Umbilical cord (tissue), 2 donors: ENCODE measurements at places on chromosomes 3 and 15.

- DNase-seq: peak; percentile 82
Measured at GRCh38 chr3:46812237-46812791, 50.9 kb downstream of the MYL3 start.

DNA sequence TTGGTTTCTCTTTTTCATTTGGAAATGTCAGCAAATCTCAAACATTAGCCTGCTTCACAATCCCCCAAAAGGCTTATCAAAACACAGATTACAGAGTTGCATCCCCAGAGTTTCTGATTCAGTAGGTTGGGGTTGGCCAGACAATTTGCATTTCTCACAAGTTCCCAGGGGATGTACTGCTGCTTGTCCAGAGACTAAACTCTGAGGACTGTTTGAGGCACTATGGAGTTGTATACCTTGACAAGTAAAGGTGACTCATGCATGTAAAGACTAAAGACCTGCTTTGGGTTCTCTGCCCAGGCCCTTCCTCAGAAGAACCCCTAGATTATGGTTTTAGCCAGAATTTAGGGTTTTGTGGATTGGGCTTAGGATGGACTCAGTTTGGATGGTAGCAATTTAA lies 151.1 kb upstream of the ARHGEF26 start:
- peak; percentile 22 for DNase-seq

GRCh38 chr3:119211193-119211592 lies 29.5 kb downstream of the B4GALT4 start:
- DNase-seq: no peak

- no peak for DNase-seq
Measured at GRCh38 chr3:53329897-53330296, 17.4 kb downstream of the DCP1A start.

GRCh38 chr15:86121568-86122225 lies 42.0 kb downstream of the AGBL1 start:
- peak; percentile 23 for DNase-seq

GRCh38 chr3:64048631-64049061 lies 25.4 kb upstream of the PSMD6 start:
- no peak for DNase-seq

DNA sequence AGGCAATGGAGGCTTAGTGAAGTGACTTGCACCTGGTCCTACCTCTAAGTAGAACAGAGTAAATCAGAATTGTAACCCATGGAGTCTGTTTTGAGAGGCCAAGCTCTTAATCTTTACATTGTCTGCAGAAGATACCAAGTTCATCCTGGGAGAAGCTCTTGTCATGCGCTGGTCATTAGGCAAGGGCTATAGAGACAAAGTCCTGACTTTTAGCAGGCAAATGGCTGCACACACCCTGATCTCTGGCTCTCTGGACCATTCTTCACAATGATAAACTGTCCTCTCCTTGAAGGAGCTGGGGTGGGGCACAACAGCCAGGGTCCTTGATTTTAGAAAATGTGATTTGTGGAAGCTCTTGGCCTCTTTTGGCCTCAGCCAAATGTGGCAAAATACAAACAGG lies 65.4 kb downstream of the MCTP2 start:
- DNase-seq: no peak

DNA sequence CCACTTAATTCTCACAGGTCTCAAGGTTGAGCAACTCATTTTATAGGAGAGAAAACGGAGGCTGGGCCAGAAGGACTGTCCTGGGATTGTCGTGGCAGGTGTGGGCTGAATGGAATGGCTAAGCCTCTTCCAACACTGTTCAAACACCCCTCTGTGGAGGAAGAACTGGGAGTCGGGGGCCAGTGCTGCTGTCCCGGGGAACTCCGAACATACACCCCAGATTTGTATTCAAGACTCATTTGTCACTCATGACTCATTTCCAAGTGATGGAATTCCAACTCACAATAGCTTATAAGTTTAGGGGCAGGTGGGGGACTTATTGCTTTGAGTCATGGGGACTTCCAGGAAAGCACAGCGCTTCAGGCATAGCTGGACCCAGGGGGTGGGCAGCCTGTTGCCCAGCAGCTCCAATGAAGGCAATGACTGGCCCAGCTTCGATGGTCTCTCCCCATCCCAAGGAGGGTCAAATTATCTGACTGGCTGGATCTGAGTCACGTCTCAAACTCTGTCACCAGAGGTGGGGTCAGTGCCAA lies 72.5 kb downstream of the TM2D3 start:
- DNase-seq: no peak

- DNase-seq: peak; percentile 89
Measured at GRCh38 chr3:12556690-12557472, at the start of gene MKRN2. TSS of gene MKRN2 (plus strand) at chr3:12557087. CDS start at chr3:12557151, 64 bp downstream.

GRCh38 chr15:52730173-52730572 lies 51.0 kb upstream of the ATOSA start:
- DNase-seq: no peak

- no peak for DNase-seq
Measured at GRCh38 chr3:123100193-123100776, 33.5 kb downstream of the PDIA5 start.

DNA sequence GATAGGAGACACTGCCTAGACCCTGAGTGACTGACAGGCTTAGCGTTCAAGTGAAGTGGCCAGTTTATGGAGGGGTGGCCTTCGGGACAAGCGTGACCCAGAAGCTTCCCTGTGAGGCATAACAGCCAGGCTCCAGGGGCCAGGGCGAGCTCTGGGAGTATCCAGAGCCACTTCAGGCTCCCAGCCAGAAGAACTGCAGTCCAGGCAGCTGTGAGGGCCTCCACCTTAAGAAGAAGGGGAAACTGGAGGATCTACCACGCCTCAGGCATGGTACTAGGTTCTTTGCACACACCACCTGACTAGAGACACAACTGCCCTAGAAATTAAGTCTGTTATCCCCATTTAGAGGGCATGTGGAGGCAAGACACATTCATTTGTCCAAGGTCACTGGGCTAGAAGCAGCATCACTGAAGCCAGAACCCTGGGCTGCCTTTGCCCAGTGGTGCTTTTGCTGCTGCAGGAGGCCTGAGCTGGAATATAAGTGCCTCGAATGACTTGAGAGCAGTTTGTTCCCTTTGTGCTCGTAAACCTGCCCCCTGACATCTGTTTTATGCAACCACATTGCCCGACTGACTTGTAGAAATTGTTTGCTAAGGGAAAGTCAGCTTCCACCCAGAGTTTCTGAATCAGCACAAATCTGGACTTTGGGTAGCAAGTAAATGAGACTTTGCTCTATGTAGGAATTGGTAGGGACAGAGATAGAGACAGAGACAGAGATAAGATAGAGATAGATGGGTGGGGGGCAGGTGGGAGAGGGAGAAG lies 23.3 kb downstream of the RASGRF1 start:
- DNase-seq: peak; percentile 72

GRCh38 chr15:86506401-86506800 lies 426.7 kb downstream of the AGBL1 start:
- no peak for DNase-seq

GRCh38 chr3:5784690-5785089 lies 597.2 kb downstream of the EDEM1 start:
- DNase-seq: no peak

GRCh38 chr15:41286665-41287333 lies 45.6 kb downstream of the OIP5 start:
- no peak for DNase-seq

- DNase-seq: no peak
Measured at GRCh38 chr3:170523248-170523647, 62.6 kb downstream of the SLC7A14 start.

- DNase-seq: peak; percentile 35
Measured at GRCh38 chr3:165196577-165197480, 645 bp upstream of the SLITRK3 start.

- DNase-seq: no peak
Measured at GRCh38 chr15:86912661-86913060, 833.0 kb downstream of the AGBL1 start.
